Left lung (tissue), 14 donors: ENCODE measurements at places on chromosomes 12 and 14. TPM values are rescaled to one million over a fixed set of nuclear protein-coding genes. Genes with fewer than 3 reads are reported as not detected.

DNA sequence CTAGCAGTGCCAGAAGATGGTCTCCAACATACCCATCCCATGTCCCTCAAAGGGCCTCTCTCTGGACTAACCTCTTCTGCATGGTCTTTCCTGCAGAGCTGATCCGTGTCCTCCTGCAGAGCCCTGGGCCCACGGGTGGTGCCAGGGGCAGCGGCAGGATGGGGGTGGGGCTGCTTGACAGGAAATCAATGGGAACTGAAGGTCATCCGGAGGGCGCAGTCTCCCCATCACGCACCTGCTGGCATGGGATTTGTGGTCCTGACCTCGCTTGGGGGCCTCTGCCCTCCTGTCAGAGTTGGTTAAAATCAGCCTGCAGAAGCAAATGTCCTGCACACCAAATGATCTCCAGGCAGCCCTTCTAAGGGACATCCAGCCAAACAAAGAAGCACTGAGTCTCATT is 110.2 kb downstream of the DPF3 start:
- no peak for DNase-seq

DNA sequence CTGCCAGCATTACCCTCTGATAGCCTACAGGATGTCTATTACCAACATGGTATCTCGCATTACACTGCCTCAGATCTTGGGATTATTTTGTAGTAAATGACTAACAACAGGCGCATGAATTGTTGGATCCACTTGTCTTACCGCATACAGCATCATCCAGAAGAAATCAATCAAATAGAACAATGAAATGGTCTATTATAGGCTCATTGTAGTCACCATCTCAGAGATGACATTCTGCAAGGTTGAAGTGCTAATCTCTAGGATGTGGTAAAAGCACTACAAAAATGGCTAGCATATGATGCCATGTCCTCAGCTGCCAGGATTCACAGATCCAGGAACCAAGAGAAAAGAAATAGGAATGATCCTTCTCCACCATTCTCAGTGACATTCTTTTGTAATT is 52.0 kb downstream of the WASHC3 start:
- no peak for DNase-seq

GRCh38 chr12:75459755-75460154 is 20.8 kb upstream of the GLIPR1 start:
- no peak for DNase-seq

DNA sequence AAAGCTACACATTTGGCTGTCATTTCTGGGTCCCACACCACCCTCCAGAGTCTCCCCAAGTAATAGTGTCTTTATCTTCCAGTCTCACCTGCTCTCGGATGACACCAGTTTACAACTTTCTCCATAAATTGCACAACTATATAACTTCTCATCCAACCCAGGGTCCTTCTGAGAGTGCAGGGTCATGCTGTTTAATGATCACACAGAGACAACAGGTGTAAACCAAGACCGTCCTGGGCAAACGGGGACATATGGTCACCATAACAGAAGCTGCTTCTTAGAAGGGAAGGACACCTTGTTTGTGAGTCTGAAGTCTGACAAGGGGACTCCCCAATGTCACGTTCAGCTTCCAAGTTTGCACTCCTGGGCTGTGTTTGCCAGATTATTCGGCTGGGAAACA is 74.3 kb downstream of the MAP1LC3B2 start:
- DNase-seq: no peak

- no peak for DNase-seq
Measured at GRCh38 chr14:29668201-29668600, 259.4 kb downstream of the PRKD1 start.

GRCh38 chr14:62776300-62776699 is 269.0 kb downstream of the KCNH5 start:
- DNase-seq: no peak

DNA sequence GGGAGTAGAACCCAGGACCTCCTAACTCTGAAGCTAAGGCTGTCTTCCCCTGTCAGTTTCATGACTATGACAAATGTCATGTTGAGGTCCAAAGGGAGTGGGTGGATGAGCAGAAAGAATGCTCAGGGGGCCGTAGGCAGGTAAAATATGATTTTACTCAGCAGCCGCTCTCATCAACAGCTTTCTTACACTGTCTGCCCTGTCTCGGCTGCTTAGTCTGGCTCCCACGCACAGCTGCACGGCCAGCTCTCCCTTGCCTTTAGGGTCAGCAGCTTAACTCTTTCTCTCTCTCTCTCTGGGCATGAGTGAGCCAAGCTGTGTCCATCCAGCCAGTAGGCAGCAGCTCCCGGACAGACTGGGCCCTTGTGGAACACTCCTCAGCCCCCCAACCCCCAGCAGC is 95.2 kb downstream of the GCH1 start:
- no peak for DNase-seq

The KRT74 gene
- not detected for polyA plus RNA-seq

The KRT83 gene
- polyA plus RNA-seq: not detected

The MORN3 gene
- polyA plus RNA-seq: 1.6 TPM

The ST8SIA1 gene
- polyA plus RNA-seq: 9.9 TPM
